ENCODE measurements at places on chromosomes 12 and 14. TPM values are rescaled to one million over a fixed set of nuclear protein-coding genes. Genes with fewer than 3 reads are reported as not detected.

Gene ASCL1
- total RNA-seq: not detected

DNA sequence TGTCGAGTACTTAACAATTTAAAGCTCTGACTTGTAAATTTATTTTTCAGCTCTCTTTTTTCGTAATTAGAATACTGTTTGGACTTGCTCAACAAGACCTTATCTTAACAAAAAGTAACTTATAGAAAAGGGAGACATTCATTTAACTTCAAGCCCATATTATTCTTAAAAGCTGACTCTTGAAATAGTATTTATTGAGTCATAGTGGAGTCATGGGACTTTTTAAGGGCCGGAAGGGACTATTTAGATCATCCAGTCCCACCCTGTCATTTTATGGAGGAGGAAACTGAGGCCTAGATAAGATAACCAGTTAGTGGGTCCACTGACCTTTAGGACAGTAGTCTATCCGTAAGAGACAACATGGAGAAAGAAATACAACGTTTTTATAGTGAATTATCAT lies 1.5 kb downstream of the RAP1B start:
- no peak for DNase-seq

- DNase-seq: no peak
Measured at GRCh38 chr14:51576879-51577278, 74.8 kb upstream of the FRMD6 start.

DNA sequence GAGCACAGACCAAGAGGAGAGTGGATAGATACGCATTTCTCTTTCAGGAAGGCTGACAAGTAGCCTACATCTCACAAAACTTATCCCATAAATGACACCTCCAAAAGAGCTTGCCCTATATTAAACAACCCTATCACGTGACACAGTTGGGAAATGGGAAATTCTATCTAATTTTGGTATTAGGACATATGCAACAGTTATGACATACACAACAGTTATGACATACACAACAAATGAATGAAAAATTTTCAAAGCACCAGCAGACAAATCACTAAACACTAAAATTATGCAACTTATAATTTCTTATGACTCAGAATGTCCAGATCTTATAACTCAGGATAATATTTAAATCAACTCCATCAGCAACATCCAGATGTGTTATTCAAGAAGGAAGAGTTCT lies 54.1 kb downstream of the DUSP16 start:
- DNase-seq: no peak

DNA sequence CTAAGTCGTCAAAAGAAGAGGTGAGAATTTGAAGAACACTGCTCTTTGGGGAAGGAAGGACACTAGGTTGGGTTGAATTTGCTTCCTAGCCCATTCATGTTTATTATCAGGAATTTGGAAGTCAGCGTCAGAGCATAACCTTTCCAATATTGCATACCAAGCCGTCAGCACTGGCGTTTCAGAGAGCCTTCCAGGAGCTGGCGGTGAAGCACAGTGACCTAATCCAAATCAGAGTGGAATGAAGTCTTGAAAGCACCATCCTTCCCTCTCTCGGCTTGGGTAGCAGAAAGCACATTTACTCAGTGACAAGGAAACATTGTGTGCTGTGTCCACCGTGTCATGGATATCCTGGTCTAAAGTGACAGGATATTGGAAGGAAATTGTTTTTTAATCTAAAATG lies 240.3 kb upstream of the PELI2 start:
- no peak for DNase-seq

DNA sequence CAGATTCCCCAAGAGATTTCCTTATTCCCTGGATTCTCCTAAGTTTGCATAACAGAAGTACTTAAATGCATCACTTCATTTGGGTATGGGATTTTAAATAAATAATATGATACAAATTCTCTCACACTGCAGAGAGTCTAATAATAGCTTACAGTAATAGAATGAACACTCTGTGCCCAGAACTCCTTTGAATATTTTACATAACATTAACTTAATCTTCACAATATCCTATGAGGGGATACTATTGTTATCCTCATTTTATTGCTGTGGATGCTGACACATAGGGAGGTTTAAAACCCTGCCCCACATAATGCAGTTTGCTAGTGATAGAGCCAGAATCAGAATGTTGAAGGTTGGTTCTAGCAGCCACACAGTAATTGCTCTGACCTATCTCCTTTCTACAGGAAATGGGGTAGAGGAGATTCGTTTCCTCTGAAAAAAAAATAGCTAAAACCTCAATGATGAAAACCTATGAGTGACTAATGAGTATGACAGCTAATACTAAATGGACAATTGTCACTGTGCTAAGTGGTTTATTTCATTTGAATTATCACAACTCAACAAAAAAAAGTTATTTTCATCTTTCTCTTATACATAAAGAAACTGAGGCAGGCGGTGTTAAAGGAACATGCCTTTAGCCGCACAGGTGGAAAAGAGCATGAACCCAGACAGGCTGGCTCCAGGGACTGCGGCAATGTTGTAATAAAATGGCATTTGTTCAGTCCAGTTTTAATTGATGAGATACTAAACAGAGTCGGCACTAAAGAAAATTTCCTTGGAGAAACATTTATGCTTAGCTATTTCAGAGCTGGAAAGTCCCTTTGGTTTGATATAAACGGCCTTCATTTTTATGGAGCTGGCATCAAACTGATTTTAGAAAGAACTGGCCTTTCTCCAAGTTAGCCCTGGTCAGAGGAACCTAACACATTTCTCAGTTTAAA lies 880.9 kb downstream of the NRXN3 start:
- DNase-seq: no peak

Gene NPFF
- total RNA-seq: not detected

Gene CCDC60
- total RNA-seq: not detected

- DNase-seq: no peak
Measured at GRCh38 chr14:50804181-50804721, 26.7 kb downstream of the NIN start.

Gene RILPL2
- total RNA-seq: 5.3 TPM

DNA sequence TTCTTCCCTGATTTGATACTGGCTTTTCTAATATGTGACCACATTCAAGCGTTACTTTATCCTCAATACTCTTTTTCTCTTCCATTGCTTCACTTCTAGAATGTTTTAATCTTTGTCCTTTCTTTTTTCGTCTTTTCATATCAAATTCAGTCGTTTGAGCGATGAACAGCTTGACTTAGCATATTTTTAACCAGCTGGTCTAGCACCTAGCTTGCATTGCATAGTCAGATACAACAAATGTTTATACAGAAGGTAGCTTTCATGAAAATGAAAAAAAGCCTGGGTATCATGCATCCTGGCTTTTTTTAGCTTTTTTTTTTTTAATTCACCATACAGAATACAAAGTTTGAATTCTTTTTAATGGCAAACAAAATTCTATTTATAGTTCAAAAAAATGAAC lies 1.2 kb downstream of the SOX5 start:
- DNase-seq: no peak

DNA sequence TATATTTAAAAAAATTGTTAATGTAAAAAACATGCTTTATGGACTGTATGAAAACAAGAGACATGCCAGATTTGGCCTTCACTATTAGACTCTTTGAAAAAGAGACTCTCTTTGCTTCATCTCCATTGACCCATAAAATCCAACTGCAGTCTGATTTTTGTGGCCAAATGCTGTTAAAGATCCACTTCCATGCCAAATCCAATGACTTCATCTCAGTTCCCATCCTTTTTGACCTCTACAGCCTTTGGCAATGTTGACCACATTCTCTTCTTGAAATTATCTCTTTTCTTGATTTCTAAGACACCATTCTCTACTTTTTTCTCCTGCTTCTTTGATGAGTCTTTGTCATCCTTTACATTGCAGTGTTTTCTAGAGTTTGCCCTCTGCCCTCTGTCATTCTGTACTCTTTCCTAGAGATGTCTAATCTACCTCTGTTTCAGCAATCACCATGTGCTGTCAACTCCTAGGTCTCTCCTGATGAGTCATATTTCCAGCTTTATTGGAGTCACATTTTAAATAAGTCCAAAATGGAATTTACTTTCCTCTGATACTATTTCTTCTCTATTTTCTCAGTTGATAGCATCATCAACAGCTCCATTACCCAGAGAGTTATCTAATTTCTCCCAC lies 2.4 kb downstream of the TMPRSS12 start:
- DNase-seq: no peak

DNA sequence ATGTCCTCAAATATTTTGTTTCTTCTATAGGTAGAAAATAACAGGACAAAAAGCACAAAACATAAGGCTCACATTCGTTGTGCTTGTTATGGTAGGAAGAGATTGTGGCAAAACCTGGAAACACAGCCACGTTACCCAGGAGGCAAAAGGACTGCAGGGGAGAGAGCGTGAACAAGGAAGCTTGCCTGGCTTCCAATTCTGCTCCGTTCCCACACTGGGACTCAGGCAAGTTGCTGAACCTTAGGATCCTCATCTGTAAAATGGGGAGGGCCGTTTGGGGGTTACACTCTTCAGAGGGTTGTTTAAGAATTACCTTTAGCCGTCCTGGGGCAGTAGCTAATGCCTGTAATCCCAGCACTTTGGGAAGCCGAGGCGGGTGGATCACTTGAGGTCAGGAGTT lies 205.3 kb downstream of the SSPN start:
- DNase-seq: no peak

Gene CLEC1B
- not detected for total RNA-seq

Gene PRB4
- total RNA-seq: not detected

- no peak for DNase-seq
Measured at GRCh38 chr12:2689879-2690278, 104.9 kb upstream of the FKBP4 start.

Gene TPH2
- total RNA-seq: not detected

DNA sequence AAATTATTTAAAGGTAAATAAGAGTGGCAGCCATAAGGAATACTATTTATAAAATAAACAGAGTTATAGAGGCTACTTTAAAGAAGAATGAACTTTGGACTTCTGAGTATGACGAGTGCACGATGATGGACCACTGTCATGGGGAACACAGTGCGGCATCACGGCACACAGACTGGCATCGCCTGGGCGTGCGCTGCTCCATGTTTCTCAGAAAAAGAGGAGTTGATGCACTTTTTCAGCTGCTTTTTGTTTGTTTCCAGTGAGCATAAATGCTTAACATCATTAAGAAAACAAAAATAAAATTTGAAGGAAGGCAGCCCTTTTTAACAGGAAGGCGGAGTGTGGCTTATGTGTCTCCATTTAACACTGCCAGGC lies 23.3 kb upstream of the EAPP start:
- no peak for DNase-seq

GRCh38 chr12:69533844-69534243 lies 51.4 kb upstream of the CCT2 start:
- no peak for DNase-seq

Gene SOX5
- not detected for total RNA-seq

Measured in activated naive CD8-positive, alpha-beta T cell treated with anti-CD3 and anti-CD28 coated beads, Interleukin-2, amount 10 ng/mL, durations not matched to agents 7 days and 5 days (primary cell).